ENCODE measurements at places on chromosomes 13 and 19. TPM values are rescaled to one million over a fixed set of nuclear protein-coding genes. Genes with fewer than 3 reads are reported as not detected.

Gene TRPM4
- not detected for total RNA-seq

Gene ZNF415
- total RNA-seq, result 5.8 TPM

GRCh38 chr13:26967119-26968038 lies 204.2 kb downstream of the USP12 start:
- peaks cover 5% of the 10 kb centered on the region for H3K27me3 ChIP-seq
- DNase-seq, result no peak
- H3K4me3 ChIP-seq, result no peak overlapping the region
- H3K4me1 ChIP-seq, result peaks cover 4% of the 10 kb centered on the region

DNA sequence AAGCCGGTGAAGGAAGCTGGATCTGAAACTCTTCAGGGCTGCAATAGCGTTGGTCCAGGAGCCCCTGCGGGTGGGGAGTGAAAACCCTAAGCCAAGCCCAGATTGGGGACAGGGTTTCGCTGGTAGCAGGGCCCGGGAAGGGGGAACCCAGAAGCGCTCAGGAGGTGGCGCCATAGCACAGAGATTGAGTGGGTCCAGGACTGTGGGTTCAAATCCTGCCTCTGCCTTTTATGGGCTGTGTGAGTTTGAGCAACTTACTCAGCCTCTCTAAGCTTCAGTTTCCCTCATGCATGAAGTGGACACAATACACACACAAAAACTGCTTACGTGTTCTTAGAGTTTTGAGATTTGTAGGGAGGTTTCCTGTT lies 8.3 kb upstream of the SYCN start:
- peaks cover 10% of the 10 kb centered on the region for H3K27me3 ChIP-seq
- no peak overlapping the region for H3K27ac ChIP-seq
- DNase-seq, result no peak
- no peaks in the 10 kb centered on the region for H3K4me1 ChIP-seq

DNA sequence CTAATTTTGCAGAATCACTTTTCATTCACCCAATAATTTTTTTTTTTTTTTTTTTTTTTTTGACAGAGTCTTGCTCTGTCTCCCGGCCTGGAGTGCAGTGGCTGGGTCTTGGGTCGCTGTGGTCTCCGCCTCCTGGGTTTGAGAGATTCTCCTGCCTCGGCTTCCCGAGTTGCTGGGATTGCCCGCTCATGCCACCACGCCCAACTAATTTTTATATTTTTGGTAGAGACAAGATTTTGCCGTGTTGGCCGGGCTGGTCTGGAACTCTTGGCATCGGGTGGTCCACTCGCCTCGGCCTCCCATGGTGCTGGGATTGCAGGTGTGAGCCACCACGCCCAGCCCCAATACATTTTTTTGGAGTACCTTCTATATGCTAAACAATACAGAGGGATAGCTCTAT lies 1120.0 kb upstream of the ATXN8OS start:
- no peak for DNase-seq
- H3K36me3 ChIP-seq, result no peaks in the 10 kb centered on the region
- no peak overlapping the region for H3K4me3 ChIP-seq
- H3K27ac ChIP-seq, result no peak overlapping the region
- H3K4me1 ChIP-seq, result no peaks in the 10 kb centered on the region
- H3K27me3 ChIP-seq, result no peaks in the 10 kb centered on the region

Gene ZNF763
- 10.0 TPM for total RNA-seq

Gene ZNF550
- total RNA-seq, result 16.8 TPM

DNA sequence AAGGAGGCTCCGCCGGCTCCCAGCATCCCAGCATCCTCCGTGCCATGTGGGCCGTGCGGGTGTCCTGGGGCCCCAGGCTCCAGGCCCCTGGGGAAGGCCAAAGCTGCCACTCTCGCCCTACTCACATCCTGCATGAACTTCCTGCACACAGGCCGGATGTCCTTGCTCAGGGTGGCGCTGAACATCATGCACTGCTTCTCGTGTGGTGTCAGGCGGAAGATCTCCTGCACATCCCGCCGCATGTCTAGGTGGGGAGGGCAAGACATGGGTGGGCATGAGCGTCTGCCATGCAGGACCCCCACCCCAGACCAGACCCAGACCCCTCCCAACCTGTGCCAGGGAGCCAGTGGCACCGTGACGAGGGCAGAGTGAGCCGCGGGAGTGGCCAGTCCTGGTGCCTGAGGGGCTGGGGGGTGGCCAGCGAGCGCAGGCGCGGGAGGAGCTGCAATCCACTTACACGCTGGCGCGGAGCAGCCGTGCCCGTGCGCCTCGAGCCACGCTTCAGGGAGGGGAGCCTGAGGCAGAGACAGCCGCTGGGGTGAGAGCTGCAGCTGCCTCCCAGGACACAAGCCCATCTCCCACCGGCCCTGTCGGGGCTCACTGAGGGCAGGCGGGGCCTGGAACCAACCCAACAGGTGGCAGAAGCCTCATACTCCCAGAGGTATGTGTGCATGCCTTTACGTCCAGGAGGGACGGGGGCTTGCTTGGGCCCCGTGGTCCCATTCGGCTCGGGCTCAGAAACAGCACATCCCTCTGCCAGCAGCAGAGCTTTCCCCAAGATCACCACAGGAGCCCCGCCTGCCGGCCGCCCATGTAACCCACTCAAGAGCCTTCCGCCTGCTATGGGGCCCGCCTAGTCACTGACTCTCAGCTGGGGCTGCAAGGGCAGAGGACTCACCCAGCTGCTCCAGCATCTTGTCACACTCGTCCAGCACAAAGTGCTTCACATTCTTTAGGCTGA lies 8.8 kb downstream of the DDX39A start:
- peak overlapping the region; percentile 46 for H3K27ac ChIP-seq
- H3K27me3 ChIP-seq, result no peaks in the 10 kb centered on the region
- no peak for DNase-seq
- no peak overlapping the region for H3K4me3 ChIP-seq
- H3K4me1 ChIP-seq, result peaks cover 53% of the 10 kb centered on the region
- peaks cover 84% of the 10 kb centered on the region for H3K36me3 ChIP-seq

Gene MPV17L2
- 17.9 TPM for total RNA-seq

Gene ZNF90
- total RNA-seq, result 9.8 TPM

- no peak overlapping the region for H3K4me3 ChIP-seq
- no peaks in the 10 kb centered on the region for H3K36me3 ChIP-seq
- H3K27ac ChIP-seq, result no peak overlapping the region
- peaks cover 57% of the 10 kb centered on the region for H3K27me3 ChIP-seq
- no peak for DNase-seq
Observed at GRCh38 chr19:18791315-18791678, 192 bp upstream of the COMP start.

DNA sequence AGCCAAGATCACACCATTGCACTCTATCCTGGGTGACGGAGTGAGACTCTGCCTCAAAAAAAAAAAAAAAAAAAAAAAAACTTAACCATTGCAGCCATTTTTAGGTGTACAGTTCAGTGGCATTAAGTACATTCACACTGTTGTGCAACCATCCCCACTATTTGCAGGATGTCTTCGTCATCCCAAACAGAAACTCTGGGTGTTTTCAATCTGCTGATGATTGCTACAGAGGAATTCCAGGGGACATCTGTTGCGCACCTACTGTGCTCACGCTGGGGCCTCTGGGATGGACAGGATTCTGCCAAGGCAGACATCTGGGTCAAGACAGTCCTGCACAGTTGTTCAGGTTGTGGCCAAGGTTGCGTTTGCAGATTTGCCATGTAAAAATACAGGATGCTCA lies 2.4 kb upstream of the APOC4 start:
- peaks cover 14% of the 10 kb centered on the region for H3K4me1 ChIP-seq
- H3K4me3 ChIP-seq, result no peak overlapping the region
- no peak for DNase-seq
- H3K27ac ChIP-seq, result no peak overlapping the region
- no peaks in the 10 kb centered on the region for H3K36me3 ChIP-seq
- H3K27me3 ChIP-seq, result no peaks in the 10 kb centered on the region

Gene TPM4
- 257 TPM for total RNA-seq

Data from activated B cell treated with CpG ODN at 0.5 μM for 24 hours (primary cell).